ENCODE measurements at places on chromosomes 6 and 20.

GRCh38 chr20:60100780-60101179, 142.6 kb downstream of the CDH26 start:
- no peak for DNase-seq

- no peak for DNase-seq
Observed at GRCh38 chr6:12614456-12614855, 102.1 kb upstream of the PHACTR1 start.

- no peak for DNase-seq
Observed at GRCh38 chr6:108543175-108543940, 17.4 kb upstream of the FOXO3 start.

DNA sequence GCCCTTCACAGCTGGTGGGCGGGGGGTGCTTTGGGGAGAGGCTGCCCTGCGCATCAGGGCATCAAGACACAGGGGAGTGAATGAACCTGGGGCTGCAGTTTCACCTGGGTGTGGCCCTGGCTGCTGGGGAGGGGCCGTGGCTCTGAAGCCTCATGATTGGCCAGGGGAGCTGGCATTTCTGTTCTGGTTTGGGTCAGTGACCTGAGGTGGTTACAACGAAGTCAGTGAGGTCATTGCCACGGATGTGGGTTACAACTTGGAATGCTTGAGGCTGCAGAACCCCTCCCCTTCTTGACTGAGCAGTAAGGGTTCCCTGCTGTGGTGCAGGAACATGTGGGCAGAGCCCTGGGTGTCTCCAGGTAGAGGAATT, 3.0 kb downstream of the TCEA2 start:
- no peak for DNase-seq

DNA sequence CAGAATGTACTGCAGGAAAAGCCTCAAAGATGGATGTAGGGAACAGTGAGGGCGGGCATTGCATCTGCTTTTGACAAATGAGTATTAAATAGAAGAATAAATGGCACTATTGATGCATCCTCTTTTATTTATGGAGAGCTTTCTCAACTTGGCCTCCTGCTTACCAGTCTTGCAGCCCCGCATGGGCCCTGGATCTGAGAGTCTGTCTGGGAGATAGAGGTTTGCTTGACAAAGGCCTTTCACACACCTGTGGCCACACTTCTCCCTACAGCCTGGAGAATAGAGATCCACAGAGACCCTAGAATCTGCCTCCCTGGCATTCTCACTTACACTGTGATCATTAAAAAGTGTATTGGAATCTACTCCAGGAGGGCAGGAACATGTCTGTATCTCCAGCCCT, 203.8 kb upstream of the CDH4 start:
- DNase-seq = no peak

- no peak for DNase-seq
Observed at GRCh38 chr6:44854712-44855443, 467.4 kb downstream of the CDC5L start.

GRCh38 chr6:33742092-33742491, 4.6 kb downstream of the IP6K3 start:
- no peak for DNase-seq
